ENCODE measurements at places on chromosomes 3 and 15.

- DNase-seq = no peak
These were observed 33.6 kb downstream of the TRIM42 start for GRCh38 chr3:140711390-140712035.

GRCh38 chr15:39403640-39404117, 177.2 kb upstream of the THBS1 start:
- no peak for DNase-seq

GRCh38 chr3:72230774-72231379, 445.9 kb upstream of the PROK2 start:
- no peak for DNase-seq

DNA sequence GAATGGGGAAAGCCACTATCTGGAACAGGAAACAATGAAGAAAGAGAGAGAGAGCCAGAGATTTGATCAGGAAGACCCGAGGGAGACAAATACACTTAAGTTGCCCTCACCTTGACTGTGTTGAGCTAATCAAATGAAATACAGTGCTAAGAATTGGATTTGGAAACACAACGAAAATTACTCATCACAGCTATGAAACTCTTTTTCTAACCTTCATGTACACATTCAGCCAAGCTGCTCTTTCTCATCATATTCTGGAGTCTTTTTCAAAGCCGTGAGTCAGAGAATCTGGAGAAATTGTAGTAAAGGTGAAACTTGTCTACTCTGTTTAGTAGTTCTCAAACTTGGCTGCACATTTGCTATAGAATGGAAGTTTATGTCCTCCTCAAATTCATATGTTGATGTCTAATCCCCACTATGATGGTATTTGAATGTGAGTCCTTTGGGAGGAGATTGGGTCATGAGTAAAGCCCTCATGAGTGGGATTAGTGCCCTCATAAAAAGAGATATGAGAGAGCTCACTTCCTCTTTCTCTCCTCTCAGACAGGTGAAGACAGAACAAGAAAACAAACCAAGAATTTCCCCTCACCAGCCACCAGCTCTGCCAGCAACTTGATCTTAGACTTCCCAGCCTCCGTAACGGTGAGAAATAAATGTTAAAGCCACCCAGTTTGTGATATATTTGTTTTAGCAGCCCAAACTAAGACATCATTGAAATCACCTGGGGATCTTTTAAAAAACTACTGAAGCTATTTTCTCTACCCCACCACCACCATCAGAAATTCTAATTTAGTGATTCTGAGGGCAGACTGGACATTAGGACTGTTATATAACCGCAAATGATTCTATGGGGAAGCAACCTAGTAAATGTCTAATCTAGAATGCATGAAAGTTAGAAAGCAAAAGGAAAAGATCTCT, 143.6 kb upstream of the GRM7 start:
- DNase-seq = no peak

Data from T-cell (primary cell).